Amniotic epithelial cell (primary cell): ENCODE measurements at places on chromosomes 13 and 19.

- no peak for DNase-seq
Measured at GRCh38 chr19:4323692-4324091, 14.9 kb downstream of the STAP2 start.

GRCh38 chr13:32426990-32427851 lies 709 bp downstream of the N4BP2L1 start:
- no peak for DNase-seq

GRCh38 chr19:56543776-56544175 lies 5.0 kb downstream of the ZFP28 start:
- DNase-seq: no peak

DNA sequence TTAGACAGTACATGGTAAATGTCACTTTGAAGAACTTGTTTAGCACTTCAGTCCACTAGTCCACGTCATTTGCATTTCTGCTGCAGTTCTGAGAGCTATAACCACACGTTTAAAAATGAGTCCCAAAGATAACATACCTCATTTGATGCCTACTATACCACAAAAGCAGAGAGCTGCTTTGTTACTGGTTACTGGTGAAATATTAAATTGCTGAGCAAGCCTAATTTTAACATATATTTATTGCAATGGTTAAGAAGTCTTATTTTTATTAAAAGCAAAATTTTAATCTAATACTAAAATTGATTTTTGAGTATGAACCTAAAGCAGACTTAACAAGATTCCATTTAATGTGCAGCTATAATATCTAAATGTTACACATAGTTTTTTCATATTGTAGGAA lies 1949.7 kb upstream of the PRR20A start:
- no peak for DNase-seq

DNA sequence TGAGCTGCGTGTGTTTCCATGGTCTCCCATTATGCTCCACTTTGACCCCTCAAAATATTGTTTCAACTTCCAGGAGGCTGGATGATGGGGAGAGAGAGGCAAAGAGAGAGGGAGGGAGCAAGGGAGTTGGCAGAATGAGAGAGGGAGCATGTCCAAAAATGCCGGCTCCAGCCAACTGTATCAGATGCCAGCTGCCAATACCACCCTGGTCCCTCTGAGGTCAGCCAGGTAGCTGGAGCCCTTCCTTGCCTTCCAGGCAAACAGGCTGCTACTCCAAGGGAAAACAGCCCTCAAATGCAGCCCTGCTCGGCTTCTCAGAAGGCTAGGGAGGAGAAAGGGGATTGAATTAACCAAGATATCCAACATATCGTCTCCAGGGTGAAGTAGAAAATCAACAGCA lies 440.0 kb downstream of the TSHZ3 start:
- DNase-seq: no peak

GRCh38 chr13:42039457-42039945 lies 8.9 kb upstream of the DGKH start:
- no peak for DNase-seq

DNA sequence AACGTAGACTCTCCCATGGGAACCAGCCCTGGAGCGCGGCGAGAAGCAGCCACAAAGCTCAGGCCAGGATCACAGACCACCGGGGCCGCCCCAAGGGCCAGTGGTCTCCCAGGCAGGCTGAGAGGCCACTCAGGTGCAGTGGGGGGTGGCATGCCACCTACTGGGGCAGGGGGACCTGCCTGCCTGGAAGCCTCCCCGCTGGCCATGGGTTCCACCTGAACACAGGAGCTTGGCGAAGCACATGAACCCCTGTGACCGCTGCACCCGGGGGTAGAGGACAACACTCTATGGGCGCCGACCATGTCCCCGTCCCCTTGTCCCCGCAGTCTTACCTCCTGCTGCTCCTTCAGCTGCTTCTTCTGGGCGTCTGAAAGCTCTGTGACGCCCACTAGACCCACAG lies 6.8 kb upstream of the TM6SF2 start:
- DNase-seq: no peak

DNA sequence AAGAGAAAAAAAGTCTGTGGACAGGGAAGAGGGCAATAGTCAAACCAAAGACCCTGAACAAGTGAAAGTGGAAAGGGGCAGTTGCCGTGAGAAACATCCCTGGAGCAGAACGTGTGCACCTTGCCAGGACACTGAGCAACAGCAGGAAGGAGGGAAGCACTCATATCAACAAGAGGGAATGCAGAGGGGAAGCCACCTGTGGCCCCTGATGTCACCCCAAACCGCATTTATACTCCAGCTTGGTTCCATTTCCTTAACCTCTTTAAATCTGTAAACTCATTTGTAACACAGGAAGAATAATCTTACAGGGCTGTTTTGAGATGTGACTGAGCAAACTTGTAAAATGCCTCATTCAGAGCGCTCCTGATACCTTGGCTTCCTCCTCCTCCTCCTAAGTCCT lies 698.8 kb downstream of the DIAPH3 start:
- no peak for DNase-seq

DNA sequence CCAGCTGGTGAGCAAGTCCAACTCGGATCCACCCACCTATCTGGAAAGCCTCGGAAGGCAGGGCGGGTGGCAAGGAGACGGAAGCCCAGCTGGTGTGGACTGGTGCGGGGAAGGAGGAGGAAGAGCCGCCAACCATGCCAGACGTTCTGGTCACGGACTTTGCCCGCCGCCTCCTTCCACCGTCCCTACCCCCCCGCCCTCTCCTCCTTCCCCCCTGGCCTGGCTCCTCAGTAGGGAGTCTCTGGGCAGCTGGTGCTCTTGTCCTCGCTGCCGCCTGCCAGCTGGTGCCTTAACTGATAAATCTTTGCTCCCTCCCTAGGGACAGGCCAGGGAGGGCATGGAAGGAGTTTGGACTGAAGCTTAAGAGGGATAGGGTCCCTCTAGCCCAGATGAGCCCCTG lies 4.8 kb downstream of the SYNGR4 start:
- no peak for DNase-seq

DNA sequence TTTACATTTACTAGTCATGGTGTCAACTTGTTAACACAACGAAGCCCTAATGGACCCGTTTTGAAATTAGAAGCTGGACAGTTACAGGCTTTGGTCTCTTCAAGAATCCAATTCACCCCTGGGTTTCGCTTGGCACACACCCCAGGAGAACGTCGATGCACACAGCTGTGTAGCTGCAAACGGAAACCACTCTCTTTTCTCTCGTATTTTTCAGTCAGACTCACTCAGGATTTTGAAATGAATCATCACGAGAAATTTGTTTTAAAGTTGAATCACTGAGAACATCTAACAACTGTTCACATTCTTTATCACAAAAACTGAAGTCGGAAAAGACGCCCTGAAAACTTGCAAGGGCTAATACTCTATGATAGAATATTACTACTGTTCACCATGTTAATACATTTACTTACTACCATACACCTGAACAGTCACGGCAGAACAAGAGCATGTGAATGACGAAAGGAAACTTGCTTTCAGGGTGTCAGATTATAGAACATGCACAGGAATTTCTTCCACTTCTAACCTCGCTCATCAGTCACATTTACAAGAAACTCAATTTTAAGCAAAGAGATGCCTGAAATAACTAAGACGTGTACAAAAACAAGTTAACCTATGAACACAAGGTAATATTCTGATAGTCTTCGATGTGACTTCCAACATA lies 4.7 kb downstream of the PNMA8A start:
- peak; percentile 72 for DNase-seq

DNA sequence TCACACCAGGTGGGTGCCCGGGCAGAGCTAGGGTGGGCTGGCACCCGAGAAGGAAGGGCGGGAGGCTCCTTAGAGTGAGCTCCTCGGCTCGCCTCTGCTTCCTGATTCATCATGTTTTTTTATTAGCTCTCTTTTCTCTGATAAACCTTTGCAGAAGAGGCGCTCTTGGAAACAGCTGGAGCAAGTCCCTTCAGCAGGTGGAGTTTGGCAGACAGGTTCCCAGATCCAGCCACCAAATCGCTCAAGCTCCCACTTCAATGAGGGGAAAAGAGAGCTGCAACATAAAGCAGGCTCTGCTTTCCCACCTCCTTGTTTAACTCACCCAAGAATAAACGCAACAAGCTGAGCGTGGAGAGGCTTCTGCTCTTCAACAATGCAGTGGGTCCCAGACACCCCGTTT lies 244.8 kb downstream of the TSHZ3 start:
- DNase-seq: no peak
